ACHN (cell line): ENCODE measurements at places on chromosomes 5 and 9.

DNA sequence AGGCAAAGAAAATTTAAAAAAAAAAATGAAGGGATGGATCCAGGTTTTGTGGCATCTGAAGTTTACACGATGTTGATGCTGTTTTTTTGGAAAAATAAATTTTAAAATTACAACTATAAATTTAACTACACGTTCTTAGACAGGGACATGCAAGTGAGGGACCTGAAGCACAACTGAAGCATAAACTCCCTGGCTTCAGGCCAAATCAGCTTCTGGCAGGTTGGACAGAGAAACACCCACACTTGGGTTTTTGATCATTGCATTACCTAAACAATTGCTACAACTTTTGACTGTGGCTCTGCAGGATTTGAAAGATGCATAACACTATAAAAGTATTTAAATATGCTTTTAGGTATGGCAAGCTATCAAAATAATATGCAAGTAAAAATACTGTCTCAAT, 1318.3 kb upstream of the DMAC1 start:
- no peak for DNase-seq

DNA sequence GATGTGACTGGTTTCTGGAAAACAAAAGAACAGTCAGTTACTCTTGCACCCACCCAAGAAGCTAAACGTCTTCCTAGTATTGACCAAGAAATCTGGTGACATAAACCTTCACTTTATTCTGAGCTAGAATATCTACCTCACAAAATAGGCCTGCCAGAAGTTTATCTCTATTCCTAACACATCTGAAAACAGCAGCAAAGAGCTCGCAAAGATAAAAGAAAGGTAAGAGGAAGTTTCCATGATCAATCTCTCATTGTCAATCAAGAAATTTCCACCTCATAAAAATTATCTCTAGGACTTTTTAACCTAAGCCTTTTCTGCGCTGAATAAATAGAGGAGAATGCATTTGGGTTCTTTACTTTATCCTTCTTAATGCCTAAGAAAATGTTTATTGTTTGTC, 17.3 kb upstream of the ZNF474 start:
- no peak for DNase-seq

DNA sequence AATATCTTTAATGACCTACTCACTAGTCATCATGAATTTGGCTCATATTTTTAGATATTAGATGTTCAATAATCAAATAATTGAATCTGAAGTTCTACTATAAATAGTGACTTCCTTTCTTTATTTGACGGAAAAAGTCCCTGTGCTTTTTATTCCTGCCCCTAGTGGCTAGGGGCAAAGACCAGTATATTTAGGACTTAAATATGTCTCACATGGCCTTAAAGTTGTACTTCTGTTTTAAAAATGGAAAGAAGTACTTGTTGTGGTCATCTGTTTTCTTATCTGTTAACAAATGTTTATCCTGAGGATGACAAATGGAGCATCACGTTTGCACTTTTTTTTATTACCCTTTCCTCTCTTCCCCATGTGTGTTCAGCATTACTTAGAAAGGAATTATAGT, 89.2 kb upstream of the GRHPR start:
- no peak for DNase-seq

- DNase-seq = no peak
These were observed 132.3 kb downstream of the ADAMTSL1 start for GRCh38 chr9:18606281-18606680.

DNA sequence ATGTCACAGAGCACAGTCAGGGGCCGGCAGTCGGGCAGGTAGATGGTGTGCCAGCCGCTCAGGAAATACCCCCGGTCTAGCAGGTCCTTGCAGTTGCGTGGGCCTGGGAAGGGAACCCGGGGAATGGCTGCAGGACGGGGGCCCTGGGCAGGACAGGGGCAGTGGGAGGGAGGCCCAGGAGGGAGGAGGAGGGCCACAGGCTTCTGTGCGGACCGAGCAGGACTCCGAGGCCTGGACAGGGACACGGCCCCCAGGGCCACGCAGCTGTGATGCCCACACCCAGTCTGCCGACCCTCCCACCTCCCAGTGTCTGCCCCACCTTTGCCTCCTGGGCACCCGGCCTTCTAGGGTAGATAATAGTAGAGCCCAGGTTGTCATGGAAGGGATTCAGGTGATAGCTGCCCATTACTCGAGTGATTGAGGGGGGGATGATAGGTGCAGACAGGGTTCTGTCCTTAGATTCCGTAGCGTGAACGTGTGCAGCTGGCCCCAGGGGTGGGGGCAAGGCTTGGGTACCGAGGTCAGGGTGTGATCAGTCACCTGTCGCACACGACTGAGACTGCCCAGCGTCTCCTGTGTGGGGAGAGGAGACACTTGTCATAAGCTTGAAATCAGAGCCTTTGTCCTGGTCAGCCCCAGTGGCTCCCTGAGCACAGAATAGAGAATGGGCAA, 4.5 kb downstream of the FCN1 start:
- no peak for DNase-seq

DNA sequence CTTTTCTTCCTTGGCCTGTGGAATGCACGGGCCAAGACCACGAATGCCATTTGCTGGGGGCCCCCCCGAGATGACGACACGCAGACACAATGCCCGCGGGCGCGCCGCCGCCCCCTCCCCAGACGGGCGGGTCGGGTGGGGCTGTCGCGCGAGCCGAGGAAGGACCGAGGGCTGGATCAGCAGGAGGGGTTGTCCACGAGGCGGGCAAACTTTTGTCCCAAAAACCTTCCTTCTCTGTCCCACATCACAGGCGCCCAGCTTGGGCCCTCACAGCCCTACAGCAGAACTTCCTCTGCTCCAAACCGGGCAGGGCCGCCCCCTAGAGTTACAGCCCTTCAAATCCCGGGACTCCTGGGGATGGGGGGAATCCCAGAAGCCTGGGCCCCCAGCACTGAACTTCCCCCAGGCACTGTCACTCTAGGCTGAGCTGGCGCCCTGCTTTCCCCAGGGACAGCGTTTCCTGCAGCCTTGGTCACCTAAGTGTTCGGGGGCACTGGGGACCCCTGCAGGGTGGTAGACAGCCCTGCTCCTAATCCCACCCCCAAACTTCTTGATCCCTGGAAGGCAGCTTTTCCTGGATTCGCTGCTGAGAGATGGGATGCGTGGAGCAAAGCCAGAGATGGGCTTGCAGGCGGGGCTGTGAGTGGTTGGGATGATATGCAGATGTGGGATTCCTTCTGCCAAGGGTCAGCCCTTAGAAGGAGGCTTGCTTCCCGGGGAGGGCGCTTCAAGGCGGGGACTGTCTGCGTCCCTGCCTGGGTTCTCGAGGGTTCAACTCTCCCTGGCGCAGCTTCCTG, 980 bp downstream of the COL5A1 start:
- no peak for DNase-seq

GRCh38 chr5:137667341-137667740, 68.5 kb downstream of the KLHL3 start:
- DNase-seq = no peak

- DNase-seq = no peak
These were observed 5.8 kb downstream of the TRAF1 start for GRCh38 chr9:120920806-120921178.
